ENCODE measurements at places on chromosomes 2 and 18.

GRCh38 chr2:97724946-97725688 lies 11.7 kb downstream of the ZAP70 start:
- DNase-seq, result no peak

- no peak for DNase-seq
Observed at GRCh38 chr18:75113455-75113854, 95.5 kb downstream of the PTGR3 start.

- DNase-seq, result no peak
Observed at GRCh38 chr2:25112113-25112512, 56.3 kb downstream of the POMC start.

- DNase-seq, result no peak
Observed at GRCh38 chr18:73766910-73767515, 380.6 kb downstream of the FBXO15 start.

DNA sequence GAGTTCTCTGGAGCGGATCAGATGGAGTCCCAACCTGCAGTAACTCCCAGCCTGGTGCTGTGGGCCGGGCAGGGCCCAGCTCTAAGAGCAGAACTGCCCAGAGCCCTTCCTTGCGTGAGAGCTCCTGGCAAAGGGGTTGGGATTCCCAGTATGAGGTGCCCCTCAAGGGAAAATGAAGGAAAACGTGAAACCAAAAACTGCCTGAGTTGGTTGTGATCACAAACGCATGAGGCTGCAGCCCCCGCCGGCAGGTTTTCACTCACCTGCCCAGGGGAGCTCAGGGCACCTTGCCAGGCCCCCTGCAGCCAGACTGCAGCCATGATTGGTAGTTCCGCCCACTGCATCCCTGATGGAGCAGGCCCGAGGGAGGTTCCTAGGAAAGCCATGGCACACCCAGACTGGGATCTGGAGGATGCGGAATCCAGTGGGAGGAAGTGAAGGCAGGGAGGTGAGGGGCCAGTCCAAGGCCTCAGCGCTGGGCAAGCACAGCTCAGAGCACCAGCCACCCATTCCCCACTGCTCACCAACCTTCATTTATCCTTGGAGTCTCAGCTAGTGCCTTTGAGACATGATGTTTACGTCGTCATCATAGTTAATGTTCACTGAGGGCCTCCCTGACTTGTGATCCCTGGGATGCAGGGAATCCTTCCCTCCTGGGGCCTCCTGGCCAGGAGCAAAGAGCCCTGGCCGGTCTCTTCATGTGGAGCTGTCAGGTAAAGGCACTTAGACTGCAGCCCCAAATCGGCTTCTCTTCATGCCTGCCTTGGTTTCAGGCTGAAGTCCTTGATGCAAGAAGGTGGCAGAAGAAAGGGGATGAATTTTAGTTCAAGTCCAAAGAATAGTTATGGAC lies 103.2 kb downstream of the INHBB start:
- DNase-seq, result no peak

DNA sequence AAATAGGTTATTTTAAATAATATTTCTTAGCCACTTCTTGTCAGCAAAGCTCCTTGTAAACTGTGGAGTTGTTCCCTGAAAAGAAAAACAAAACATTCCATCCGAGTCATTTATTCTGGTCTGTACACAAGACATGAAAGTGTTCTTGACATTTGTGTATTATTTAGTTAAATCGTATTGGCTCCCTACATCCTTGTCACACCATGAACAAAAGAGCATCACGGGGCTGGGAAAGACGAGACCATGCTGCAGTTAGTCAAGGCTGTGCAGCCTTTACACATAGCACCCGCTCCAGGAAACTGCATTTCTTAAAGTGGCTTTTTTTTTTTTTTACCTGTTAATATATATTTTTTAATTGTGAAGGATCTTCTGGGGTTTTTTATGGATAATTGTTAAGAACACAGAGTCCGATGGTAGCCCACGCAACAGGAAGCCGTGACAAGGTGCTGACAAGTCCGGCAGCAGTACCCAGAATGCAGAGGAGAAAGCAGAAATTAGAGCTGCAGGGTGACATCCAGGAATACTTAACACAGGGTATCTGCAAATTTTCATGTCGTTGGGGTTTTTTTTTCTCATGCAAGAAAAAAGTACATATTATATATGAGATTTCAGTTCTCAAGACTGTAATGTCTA lies 588.4 kb downstream of the ARHGAP15 start:
- no peak for DNase-seq

DNA sequence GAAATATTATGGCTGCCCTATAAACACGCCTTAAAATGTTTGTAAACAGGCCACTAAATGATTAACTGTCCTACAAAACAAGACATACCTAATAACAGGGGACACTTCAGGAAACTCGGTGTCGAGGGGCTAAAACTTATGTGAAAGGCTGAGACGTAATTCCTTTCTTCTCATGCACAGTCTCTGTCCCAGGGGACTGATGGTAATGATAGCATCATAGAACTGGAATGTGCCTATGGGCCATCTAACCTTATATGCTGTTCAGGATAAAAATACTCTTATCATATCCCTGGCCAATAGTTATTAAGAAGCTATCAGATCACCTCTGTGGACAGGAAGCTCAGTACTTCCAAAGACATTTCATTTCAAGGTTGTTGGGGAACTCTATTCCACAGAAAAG lies 252.6 kb upstream of the RASGRP3 start:
- no peak for DNase-seq

GRCh38 chr2:98608962-98609604 lies 694 bp downstream of the UNC50 start:
- no peak for DNase-seq

GRCh38 chr2:70086838-70087701 lies at the start of gene PCBP1:
PCBP1 (plus strand) TSS chr2:70087477; CDS start chr2:70087744, 267 bp downstream.
- peak; percentile 98 for DNase-seq

- DNase-seq, result peak; percentile 68
Observed at GRCh38 chr2:113700186-113700841, 56.1 kb downstream of the SLC35F5 start.

GRCh38 chr18:63603772-63604171 lies 16.6 kb downstream of the SERPINB13 start:
- no peak for DNase-seq

- no peak for DNase-seq
Observed at GRCh38 chr18:75162467-75162866, 46.5 kb downstream of the PTGR3 start.

DNA sequence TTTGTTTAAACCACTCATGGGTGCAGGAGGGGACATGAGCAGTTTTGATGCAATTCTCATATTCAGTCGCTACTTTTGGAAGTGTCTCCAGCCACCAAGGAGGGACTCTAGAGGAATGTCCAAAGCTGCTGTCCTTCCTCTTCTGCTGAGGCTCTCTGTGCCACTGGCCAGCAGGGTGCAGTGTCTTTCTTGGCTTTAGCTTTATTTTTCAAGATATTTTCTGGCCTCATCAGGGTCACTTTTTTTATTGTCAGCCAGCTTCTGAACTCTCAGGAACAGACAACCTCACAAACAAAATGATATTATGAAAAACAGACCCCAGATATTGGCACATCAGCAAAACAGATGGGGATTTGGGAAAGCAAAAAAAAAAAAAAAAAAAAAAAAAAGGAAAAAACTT lies 289.3 kb upstream of the ZSWIM2 start:
- no peak for DNase-seq

DNA sequence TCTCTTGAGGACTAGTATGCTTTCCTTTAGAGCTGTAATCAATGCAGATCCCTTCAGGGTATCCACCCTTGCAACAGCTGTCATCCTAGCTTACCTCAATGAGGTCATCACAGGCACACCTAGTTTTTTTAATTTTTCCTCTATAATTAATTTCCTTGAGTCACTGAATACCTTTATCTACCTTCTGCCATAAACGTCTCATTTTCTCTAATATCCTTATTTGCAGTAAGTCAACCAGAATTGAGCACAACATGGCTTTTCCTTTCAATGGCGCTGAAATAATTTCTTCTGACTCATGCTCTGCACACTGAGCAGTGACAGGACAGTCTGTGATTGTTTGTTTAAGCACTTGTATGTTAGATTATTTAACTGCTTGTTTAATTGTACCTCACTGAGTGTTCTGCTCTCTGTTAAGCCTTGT lies 49.4 kb downstream of the ETAA1 start:
- no peak for DNase-seq

DNA sequence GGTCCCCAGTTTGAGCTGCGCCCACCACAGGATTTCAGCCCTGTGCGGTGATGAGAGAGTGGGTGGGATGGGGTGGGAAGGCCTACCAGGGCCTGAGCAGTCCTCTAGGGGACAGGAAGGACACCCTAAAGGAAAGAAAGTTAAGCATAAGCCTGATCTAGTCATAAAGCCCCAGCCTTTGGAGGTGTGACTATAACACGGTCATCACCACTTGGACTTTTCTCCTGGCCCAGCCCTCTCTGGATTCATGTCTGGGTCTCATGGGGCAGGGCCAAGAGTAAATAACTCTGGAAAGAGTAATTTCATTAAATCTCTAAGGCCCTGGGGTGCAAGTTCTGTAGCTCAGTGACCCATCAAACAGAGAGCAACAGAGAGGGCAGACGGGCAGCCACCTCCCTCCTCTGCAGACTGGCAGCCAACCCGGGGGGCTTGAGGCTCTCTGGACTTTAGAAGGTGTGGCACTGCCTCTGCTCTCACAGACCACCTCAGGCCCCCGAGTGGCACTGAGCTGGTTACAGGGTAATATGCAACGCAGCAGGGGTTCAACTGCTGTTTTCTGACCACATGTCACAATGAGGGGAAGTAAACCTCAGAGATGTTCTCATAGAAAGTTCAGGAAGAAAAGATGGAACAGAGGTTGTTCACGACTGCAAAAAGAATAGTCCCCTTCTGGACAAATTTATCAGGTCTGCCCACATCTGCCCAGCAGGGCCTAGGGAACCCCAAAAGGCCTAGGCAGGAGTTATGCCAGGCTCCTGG lies 41.5 kb downstream of the TGFA start:
- no peak for DNase-seq

GRCh38 chr2:137969418-137969765 lies 5.1 kb downstream of the HNMT start:
- DNase-seq, result no peak

- no peak for DNase-seq
Observed at GRCh38 chr18:3578621-3579020, 128.6 kb downstream of the TGIF1 start.

Measured in activated CD4-positive, alpha-beta T cell treated with anti-CD3 and anti-CD28 coated beads for 48 hours (primary cell).